Activated T-helper 9 cell treated with anti-CD3 and anti-CD28 coated beads, Interleukin-2, amount 50 U/mL, for 16 hours (primary cell): ENCODE measurements at places on chromosomes 7 and 10.

GRCh38 chr10:809671-810350 is 120.3 kb upstream of the DIP2C start:
- no peak for DNase-seq

GRCh38 chr10:79140085-79140793 is 71.5 kb downstream of the ZMIZ1 start:
- no peak for DNase-seq

DNA sequence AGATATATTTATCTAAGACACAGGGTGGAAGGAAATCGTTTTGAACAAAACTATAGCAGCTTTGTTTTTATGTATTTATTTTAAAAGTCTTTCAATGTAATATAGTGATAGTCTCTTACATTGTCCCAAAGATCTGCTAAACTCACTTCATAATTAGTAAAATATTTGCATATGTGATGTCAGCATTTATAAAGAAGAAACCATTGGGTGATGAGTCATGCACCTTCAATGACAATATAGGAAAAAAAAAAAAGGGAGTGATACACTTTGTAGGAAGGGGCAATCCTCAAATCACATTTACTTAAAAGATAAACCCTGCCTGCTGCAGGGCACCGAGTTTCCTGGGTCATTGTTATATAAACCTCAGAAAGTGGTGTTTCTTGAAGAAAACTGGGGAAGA is 112.4 kb upstream of the SEMA3C start:
- no peak for DNase-seq

DNA sequence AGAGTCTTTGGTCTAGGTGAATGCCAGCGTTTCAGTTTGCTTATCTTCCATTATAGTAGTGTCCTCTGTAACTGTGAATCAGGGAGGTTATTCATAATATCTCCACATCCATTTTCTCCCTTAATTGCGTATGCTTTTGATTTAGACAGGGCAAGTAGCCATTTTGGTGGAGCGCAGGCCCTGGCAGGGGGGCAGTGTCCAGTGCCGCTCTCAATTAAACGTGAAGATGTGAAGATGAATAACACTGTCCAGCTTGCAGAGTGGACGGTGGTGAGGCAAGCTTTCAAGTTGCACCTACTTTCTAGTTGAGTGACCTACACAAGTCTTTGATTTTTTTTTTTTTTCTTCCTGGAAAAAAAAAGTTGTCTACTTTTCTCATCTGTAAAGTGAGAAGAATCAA is 4.5 kb downstream of the TSPAN14 start:
- no peak for DNase-seq

DNA sequence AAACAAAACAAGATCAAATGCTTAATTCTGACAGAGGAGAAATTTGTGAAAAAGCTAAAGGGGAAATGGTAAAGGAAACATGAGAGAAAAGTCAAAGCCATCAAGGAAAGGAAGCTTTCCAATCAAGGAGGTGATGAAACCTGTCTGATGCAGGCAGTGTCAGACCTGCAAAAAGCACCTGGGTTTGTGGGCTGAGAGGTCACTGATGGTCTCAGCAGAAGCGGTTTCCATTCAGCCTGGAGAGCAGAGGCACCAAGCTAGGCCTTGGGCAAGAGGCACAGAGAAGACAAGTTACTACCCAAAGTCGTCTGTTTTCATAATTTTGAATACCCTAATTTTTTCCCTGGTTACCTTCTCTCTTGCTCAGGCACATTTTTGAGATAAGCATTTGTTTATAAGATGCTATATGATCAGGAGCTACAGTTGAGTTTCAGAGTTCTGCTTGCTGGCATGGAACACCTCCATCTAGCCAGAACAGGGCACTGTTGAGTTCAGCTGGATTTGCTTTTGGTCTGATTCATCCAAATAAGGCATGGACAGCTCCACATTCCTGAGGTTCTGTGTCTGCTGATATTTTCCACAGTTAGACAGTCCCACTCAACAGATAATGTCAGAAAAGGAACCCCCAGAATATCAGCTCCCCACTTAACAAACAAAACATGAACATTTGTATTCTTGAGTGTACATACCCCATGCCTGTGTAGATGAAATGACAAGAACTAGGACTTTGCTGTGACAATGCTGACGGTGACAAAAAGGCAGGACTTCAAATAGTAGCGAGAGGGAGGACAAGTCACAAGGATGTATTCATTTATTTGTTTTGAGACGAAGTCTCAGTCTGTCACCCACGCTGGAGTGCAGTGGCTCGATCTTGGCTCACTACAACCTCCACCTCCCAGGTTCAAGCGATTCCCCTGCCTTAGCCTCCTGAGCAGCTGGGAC is 4.9 kb upstream of the PPIA start:
- no peak for DNase-seq

DNA sequence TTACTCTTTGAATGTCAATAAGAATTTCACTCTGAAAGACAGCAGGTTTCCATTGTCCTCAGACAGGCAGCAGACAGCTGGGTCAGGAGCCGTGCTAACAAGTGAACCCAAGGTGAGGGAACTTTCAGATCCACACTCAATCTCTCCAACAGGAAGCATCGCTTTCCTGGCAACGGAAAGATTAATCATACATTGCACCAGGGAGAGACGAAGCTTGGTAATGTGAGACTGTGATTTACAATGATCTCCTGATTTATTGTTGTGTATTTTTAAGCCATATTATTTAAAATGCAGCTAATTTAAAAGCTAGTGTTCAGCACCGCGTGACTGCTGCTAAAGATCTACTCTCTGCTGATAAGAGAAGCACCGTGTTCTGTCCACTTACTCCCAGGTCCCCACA is 17.5 kb upstream of the NOM1 start:
- no peak for DNase-seq

DNA sequence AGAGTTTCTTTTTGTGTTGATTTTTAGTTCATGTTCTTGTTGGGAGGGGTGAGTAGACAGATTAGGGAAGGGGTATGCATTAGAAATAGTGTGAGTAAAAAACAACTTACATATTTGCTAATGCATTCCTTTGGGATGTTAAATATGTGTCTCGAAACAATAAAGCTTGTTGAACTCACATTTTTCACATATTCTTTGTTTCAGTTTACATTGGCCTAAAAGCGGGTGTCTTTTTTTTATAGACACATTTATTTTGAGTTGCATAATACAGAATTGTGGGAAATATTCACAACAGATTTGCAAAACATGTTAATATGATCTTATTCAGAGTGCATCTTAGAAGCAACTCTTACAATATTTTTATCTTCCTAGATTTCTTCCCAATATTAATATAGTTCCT is 337.5 kb upstream of the CNTNAP2 start:
- no peak for DNase-seq

GRCh38 chr7:1432411-1433082 is 26.7 kb downstream of the MICALL2 start:
- peak; percentile 66 for DNase-seq

DNA sequence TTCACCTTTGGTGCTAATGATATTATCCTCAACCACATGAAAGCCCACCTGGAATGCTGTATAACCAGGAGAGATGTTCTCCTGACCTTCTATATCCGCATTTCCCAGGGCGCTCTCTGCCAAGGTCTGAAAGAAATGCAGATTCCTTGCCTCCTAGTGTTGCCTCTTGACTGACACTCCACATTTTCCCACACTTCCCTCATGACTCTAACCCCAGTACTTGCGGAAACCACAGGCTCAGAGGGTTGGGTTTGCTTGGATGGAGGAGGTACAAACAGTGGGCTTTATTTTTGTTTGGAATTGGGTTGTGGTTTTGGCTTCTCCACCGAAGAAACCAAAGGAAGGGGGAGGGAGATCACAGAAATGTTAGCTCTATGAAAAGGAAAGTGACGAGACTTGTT is 222.9 kb upstream of the CELF2 start:
- DNase-seq = no peak
